ENCODE measurements at places on chromosomes 5 and 9.

- no peak for DNase-seq
Measured at GRCh38 chr9:121736934-121737462, 85.6 kb downstream of the DAB2IP start.

- DNase-seq = no peak
Measured at GRCh38 chr5:43014522-43014921, 25.6 kb downstream of the ANXA2R start.

GRCh38 chr5:7828269-7828668 is 22.7 kb downstream of the CFAP90 start:
- no peak for DNase-seq

DNA sequence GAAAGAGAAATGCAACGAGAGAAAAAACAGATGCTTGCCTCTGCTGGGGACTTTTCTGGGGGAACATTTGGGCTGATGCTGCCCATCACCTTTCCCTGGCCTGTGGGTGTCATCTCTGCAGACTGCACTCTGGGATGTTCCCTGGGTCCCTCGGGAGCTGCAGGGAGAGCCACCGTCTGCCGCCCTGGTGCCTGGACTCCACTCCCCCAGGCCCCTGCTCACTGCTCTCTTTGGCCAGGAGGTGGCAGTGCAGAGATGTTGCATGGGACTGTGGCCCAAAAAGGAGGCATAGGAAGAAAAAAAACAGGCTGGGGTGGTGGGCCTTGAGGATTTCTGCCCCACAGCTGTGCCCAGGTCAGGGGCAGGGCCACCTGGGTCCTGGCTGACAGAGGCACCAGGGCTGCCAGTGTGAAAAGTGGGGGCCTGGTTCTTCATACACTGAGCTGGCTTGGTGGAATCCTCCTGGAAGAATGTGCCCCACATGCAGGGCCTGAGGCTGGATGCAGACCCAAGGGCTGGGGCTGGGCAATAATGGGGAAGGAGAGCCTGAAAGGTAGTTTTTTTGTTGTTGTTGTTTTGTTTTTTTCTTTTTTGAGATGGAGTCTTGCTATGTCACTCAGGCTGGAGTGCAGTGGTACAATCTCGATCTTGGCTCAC is 353.6 kb downstream of the SLIT3 start:
- DNase-seq = no peak

DNA sequence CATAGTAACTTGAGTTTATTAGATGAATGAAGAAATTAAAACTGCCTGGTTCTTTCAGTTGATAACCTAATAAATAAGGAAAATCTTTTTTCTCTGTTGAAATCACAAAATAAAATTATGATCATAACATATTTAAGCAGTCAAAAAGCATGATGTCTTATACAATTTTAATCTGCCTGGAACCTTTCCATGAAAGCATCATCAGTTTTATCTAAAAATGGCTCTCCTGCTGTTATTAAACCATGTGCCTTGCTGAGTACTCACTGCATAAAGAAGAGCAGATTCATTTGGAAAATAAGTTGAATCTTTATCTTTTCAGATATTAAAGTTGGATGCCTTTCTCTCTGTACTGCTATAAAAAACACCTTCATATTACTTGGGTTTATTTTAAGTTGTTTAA is 148.8 kb downstream of the SLC24A2 start:
- no peak for DNase-seq

- no peak for DNase-seq
Measured at GRCh38 chr9:133463234-133463863, 3.6 kb downstream of the CACFD1 start.

GRCh38 chr5:111968459-111968858 is 211.5 kb upstream of the NREP start:
- DNase-seq = no peak

GRCh38 chr5:33476992-33477391 is 36.2 kb downstream of the TARS1 start:
- DNase-seq = no peak

DNA sequence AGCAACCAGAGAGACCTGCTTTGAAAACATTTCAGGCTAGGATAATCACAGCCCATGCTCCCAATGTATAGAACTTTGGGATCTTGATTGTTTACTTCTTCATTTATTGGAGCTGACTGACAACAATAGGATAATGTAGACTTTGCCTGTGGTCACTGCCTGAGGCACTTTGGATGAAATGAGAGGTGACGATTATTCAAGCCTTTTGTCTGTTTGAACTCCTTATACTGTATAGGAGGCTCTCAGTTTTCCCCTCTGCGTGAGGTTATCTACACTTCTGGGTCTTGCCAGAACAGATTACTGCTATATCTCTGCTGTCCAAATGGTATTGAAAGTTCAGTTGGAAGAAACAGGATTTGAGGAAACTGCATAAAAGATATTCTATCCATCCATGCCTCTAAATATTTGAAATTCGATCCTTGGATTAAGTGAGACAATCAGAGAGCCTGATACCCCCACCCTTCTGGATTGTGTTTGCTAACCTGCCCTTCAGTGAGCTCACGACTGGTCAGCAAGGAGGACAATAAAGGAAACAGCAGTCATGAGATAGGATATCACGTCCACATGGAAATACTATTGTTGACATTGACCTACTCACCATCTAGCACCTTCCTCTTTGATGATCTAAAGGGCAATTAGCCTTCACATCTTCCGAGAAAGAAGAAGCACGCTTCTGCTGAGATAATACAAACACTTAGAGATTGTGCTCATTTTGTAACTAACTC is 98.1 kb downstream of the DOCK8 start:
- no peak for DNase-seq

- DNase-seq = no peak
Measured at GRCh38 chr9:36306471-36307306, 48.4 kb upstream of the GNE start.

- no peak for DNase-seq
Measured at GRCh38 chr5:78243639-78244038, 50.9 kb downstream of the AP3B1 start.

DNA sequence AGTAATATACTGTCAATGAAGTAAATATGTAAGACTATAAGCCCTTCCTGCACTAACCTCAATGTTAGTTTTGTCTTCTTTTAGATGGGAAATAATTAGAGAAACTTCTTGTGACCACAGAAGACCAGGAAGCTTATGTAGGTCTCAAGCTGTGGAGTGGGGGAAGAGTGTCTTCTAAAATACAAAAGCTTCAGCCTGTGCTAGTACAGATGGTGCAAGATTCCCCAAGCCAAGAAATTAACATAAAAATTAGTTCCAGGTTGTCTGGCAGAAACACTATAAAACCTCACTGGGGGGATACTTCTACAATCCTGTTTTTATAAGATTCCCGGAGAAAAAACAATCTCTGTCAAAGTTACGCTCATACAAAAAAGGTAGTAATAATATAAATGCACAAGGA is 103.6 kb downstream of the FNBP1 start:
- DNase-seq = no peak
